Activated CD4-positive, alpha-beta T cell treated with anti-CD3 and anti-CD28 coated beads, Interleukin-2, amount 50 U/mL, for 4 hours (primary cell): ENCODE measurements at places on chromosomes 7 and 10.

DNA sequence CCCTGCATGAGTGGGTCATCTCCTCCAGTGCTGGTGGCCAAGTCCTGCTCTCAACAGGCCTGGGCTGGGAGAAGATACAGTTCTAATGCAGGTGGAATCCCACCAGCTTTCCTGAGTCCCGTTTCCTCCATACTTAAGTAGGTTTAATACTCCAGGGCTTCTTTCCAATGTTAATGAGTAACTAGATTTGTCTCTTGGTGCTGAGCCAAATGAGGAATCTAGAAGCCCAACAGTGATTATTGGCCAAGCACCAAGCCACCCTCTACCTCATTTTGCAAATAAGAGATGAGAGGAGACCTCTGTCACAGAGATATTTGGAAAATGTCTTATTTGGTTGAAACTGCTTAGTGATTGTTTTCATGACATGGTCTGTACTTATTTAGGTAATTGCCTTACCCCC is 37.1 kb downstream of the STARD3NL start:
- no peak for DNase-seq

DNA sequence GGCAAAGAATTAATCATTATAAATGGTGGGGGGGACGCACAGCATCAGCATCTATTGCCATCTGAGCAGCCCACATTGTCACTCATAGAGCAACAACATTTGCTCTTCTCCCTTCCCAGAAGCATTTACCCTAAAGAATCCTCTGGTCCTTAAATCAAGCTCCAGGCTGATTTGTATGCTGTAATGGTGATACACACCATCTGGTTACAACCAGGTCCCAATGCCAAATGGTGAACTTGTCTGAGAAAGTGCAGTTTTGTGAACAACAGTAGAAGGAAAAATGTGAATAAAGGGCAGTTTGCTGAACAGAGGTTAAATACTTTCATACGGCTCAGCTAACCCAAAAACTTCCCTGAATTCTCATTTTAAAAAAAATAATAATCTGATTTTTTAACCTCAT is 38.8 kb upstream of the TCF7L2 start:
- DNase-seq, result no peak

DNA sequence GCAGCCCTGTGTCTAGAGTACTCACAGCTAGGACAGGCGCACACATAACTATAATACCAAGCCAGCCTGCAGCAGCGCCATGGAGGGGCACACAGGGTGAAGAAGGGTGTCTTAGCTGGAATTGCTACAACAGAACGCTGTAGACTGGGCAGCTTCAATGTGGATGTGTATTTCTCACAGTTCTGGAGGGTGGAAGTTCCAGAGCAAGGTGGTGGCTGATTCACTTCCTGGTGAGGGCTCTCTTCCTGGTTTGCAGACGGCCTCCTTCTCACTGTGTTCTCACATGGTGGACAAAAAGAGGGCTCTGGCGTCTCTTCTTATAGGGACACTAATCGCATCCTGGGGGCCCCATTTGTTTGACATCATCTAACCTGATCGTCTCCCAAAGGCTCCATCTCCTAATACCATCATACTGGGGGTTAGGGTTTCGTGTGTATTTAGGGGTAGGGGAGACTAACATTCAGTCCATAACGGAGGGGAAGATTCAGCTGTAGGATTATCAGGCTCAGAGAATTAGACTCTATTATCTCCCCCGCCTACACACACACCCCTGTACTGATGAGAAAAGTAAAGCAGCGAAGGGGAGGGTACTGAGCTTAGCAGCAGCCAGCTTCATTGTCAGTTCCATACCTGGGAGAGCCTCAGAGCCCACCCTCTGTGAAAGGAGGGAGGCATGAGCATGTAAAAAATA is 289.1 kb downstream of the CCDC3 start:
- DNase-seq, result no peak

- no peak for DNase-seq
Measured at GRCh38 chr10:34664706-34665105, 150.4 kb downstream of the PARD3 start.

GRCh38 chr10:58281092-58281752 is 12.3 kb downstream of the CISD1 start:
- no peak for DNase-seq

GRCh38 chr10:70583669-70584037 is 18.9 kb downstream of the PRF1 start:
- DNase-seq, result no peak

DNA sequence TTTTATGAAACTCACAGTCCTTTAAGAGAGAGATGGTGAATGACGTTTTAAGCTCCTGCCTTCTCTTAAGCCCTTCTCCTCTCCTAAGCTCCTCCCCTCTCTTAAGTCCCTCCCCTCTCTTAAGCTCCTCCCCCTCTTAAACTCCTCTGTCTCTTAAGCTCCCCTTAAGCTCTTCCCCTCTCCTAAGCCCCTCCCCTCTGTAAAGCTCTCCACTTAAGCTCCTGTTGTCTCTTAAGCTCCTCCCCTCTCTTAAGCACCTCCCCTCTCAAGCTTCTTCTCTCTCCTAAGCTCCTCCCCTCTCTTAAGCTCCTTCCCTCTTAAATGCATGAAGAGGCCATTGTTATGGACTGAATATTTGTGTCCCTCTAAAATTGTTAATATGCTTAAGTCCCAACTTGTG is 1180.6 kb upstream of the AUTS2 start:
- DNase-seq, result no peak

GRCh38 chr7:2460641-2461040 is 15.6 kb downstream of the GRIFIN start:
- DNase-seq, result no peak

DNA sequence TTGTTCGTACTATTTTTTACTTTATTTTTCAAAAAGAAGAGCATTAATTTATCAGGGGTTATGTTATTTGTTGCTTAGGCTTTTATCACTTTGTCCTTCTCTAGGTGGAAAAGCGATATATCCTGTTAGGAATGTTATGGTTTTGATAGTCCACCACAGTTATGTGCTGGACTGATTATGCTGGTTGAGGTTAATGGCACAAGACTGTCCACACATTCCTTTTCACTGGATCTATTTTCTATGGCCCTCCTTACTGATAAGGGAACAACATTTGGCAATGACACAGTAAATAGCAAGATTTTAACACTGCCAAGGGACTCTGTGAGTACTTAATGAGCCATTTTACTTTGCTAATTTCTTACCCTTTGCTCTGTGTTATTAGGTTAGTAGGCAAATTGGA is 1212.3 kb downstream of the NXPH1 start:
- DNase-seq, result no peak

GRCh38 chr7:152076940-152077933 is 51.8 kb downstream of the GALNT11 start:
- no peak for DNase-seq

DNA sequence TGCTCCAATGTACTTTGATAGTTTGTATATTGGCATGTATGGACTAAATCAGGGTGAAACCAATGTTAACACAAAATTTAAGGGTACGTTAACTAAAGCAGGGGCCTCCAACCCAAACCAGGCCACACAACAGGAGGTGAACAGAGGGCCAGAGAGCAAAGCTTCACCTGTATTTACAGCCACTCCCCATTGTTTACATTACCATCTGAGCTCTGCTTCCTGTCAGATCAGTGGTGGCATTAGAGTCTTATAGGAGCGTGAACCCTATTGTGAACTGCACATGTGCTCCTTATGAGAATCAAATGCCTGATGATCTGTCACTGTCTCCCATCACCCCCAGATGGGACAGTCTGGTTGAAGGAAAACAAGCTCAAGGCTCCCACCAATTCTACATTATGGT is 62.0 kb upstream of the SCIN start:
- DNase-seq, result no peak

DNA sequence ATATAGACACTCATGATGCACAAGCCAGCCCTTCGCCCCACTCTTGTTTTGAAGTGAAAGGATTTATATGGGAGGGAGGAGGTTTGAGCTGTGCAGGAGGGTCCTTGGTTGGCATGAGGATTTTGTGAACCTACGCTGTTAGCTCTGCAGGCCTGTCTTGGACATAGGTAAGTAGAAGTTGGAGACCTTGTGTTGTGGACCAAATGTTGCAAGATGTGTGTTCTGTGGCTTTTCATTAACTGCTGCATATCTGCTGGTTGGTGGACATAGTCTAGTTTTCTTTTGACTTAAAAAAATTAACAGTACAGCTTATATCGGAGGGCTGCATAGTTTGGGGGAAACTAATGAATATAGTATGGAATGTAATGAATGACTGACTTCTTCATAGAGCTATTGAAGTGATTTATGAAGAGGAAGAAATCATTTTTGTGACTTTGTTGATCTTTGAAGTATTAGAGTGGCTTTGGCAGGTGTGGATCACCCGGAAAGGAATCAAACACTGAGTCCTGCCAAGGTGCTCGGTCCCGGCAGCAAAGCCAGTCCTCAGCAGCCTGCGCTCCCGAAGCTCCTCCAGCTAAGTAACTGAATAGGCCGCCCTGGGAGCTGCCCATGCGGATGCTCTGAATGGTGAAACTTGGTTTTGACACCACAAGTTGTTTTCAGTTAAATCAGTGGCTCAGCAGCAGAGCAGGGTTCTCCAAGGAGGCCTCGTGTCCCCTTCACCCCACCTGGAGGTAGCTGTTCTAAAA is 3.2 kb downstream of the MGMT start:
- no peak for DNase-seq

DNA sequence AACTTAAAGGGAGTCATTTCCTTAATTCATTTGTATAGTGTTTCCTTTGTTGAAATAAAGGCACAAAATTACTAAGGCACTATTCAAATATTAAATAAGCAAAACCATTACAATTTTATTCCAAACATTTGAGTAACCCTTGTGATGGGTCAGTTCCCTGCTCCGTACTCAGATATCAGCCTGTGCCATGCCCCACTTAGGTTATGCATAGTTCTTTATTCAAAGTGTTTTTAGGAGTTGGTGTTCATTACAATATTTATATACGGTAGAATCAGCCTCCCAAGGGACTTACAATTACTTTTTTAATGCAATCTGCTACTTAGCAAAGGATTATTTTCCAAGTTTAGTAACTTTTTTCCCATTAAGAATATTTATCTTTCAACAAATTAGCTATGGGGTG is 119.3 kb upstream of the SEMA3D start:
- DNase-seq, result no peak

GRCh38 chr10:22372917-22373316 is 27.6 kb downstream of the SPAG6 start:
- no peak for DNase-seq

GRCh38 chr7:12643001-12643643 is 44.3 kb upstream of the ARL4A start:
- no peak for DNase-seq

DNA sequence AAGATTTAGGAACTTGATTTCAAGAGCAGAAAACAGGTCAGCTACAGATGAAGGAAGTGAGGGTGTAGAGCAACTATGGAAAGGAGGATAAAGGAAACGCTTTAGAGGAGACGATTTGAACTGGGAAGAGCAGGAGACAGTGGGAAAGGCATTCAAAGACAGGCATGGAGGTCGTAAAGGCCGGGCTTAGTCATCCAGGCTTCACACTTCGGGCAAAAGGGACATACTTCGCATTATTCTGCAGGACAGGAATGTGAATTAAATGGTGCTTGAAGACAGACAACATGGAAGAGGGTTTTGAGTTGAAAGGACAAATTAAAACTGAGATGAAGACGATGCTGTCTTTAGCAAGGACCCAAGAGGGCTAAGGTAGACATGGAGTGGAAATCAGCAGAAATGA is 8.1 kb downstream of the FAM171A1 start:
- DNase-seq, result no peak

DNA sequence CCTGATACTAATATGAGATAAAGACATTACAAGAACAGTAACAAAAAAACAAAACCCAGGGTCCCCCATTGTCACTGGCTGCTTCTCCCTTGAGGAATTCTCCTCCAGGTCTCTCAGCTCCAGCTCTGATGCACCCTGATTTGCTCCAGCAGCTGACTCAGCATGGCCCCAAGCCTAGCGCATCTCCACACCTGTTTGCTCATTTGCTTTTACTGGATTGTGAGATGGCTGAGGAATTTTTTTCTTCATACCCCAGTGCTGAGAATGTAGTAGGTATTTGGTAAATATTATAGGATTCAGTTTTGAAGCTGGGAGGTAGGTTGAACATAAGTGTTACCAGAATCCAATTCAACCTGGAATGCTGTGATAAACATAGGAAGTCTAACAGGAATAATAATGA is 171.9 kb downstream of the PKD1L1 start:
- DNase-seq, result no peak

- peak; percentile 12 for DNase-seq
Measured at GRCh38 chr10:80144696-80145131, 12.2 kb downstream of the PLAC9 start.

GRCh38 chr10:50627896-50628295 is 4.1 kb upstream of the SGMS1 start:
- DNase-seq, result no peak

- no peak for DNase-seq
Measured at GRCh38 chr7:117630907-117631564, 151.2 kb downstream of the CFTR start.

GRCh38 chr7:113652501-113652900 is 266.3 kb downstream of the PPP1R3A start:
- no peak for DNase-seq

- no peak for DNase-seq
Measured at GRCh38 chr10:75091146-75091545, 20.3 kb upstream of the SAMD8 start.

DNA sequence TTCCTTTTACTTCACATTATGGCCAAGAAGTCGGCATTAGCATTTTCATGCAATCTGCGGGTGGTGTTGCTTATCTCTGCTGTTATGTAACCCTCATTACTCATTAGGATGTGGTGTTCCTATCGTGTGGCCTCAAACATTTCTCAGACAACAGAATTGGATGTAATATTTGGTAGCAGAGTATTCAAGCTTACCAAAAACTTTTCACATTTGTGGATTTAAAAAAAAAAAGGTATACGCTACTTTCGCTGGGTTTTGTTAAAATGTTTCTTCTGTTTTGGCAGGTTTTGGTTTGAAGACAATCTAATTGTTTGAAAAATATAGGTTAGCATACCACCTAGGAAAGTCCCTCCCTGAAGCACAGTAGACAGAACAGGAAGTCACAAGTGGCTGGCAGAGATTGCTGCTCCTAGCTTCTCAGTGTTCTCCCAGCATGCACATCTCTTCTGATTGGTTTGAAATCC is 128.8 kb downstream of the GATA3 start:
- peak; percentile 25 for DNase-seq

- DNase-seq, result no peak
Measured at GRCh38 chr7:18315241-18315640, 180.3 kb upstream of the HDAC9 start.

GRCh38 chr7:79523436-79523835 is 70.0 kb upstream of the MAGI2 start:
- no peak for DNase-seq

DNA sequence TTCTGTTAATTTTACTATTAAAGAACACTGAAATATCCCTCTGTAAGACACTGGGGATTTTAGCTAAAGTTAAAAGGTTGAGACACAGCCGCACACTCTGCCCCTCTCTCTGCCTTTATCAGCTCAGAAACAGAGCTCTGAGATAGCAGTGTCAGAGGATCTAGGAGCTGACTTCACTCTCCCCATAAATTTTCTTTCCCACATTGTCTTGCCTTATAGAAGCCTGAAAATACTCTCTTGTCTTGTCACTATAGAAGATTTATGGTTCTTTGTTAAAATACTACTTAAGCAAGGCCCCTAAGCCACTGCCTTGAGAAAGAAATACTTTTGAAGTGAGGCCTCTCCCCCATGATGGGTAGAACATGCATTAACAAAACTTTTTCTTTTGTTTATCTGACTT is 105.7 kb upstream of the C10orf90 start:
- no peak for DNase-seq
